Muscle of arm (tissue), 14 donors: ENCODE measurements at places on chromosomes 4 and X. TPM values are rescaled to one million over a fixed set of nuclear protein-coding genes. Genes with fewer than 3 reads are reported as not detected.

DNA sequence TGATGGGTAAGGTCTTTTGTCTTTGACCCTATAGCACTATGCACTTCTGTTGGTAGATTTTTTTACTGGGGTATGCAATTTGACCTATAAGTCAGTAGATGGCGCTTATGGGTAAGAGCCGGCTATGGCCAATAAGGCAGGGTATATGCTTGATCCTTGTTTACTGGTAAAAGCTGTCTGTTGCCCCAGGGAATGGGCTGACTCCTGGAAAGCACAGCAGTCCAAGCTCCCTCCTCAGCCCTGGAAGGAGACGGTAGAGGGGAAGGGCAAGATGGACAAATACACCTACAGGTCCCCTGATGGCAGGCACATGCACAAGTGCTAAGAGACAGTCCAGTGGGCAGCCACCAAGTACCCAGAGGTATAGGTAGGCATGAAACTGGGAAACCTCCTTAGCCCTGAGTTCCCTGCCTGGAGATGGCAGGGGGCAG, 63.7 kb downstream of the ADAMTS3 start:
- peak; percentile 21 for DNase-seq

GRCh38 chrX:7351926-7352325, 204.0 kb upstream of the PUDP start:
- no peak for DNase-seq

GRCh38 chrX:140917354-140918115, 84.9 kb upstream of the SPANXB1 start:
- DNase-seq: no peak

- DNase-seq: no peak
These were observed 10.4 kb downstream of the MTMR1 start for GRCh38 chrX:150703695-150703974.

DNA sequence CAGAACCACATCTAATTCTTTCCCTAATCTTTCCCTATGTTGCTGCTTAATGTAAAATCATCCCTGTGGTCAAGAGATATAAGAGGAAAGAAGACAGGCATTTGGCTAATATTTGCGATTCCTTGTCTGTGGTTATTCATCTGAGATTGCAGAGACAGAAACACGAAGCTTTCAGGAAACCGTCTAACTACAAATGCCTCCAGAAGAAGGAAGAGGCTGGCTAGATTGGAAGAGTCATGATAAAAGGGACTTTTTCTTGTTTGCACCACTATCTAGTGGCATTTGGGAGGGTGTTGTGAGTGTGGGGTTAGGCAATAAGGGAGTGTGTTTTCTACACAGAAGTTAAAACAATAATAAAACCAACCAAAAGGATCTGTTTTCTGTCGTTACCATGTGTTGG, 43.9 kb downstream of the TMEM154 start:
- DNase-seq: no peak

GRCh38 chr4:164937576-164938270, 39.7 kb downstream of the TRIM61 start:
- peak; percentile 85 for DNase-seq

GRCh38 chrX:14509325-14510057, 19.8 kb upstream of the GLRA2 start:
- no peak for DNase-seq

DNA sequence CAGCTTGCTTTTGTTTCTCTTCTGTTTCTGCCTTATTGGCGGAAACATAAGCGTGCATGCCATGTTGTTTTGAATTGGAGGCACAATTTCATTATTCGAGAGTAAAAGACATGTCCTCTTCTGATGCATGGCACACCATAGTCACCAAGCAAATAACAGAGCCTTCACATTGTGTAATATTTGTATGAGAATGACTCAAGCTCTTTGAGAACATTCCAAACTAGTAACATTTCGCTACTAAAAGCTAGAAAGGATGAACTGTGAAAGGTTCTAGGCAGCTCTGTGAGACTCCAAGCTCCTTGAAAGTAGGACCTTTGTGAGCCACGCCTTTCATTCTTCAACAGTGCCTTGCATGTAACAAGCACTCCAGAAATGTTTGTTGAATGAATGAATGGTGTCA, 9.2 kb upstream of the ANXA3 start:
- DNase-seq: no peak

GRCh38 chr4:10629394-10629793, 55.2 kb downstream of the CLNK start:
- no peak for DNase-seq

GRCh38 chr4:11397819-11398610, 30.7 kb downstream of the HS3ST1 start:
- DNase-seq: no peak

DNA sequence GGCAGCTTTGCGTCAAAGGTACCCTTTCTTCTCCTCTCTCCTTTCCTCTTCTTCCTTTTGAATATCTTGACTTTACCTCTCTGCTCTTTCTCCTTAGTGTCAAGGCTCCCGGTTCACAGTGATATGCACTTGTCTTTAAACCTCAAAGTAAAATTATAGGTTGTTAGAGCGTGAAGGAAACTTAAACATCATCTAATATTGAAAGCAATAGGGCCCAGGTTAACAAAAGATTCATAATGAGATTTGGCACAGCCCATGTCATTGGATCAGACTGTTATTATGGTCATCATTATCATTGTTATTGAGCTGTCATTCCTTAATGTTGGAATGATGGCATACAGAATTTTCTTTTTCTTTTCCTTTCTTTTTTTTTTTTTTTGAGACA, 32.5 kb downstream of the FTHL17 start:
- DNase-seq: no peak

- no peak for DNase-seq
These were observed 14.0 kb downstream of the DIPK2B start for GRCh38 chrX:45186643-45187026.

DNA sequence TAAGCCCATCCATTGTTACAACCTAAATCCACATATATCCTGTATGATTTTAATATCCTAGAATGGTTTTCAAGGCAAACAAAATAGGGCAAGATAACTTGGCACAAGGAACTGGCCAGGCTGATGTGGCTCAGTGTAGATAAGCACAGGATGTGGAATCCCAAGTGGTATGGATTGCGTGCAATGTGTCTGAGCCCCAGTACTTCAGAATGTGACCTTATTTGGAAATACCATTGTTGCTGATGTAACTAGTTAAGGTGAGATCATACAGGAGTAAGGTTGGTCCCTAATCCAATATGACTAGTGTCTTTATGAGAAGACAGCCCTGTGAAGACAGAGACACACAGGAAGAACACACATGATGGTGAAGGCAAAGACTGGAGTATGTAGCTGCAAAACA, 72.4 kb downstream of the IL21 start:
- no peak for DNase-seq

- DNase-seq: no peak
These were observed 18.7 kb downstream of the RNF4 start for GRCh38 chr4:2487632-2488031.

Gene MAOA
- 4.2 TPM for polyA plus RNA-seq

Gene GAGE12F
- polyA plus RNA-seq: not detected

Gene SLITRK4
- 8.5 TPM for polyA plus RNA-seq

Gene LINC00632
- 14.1 TPM for polyA plus RNA-seq

Gene PTPN13
- 3.6 TPM for polyA plus RNA-seq

Gene ERAS
- polyA plus RNA-seq: not detected

Gene HMGN5
- 6.6 TPM for polyA plus RNA-seq

Gene FOXP3
- polyA plus RNA-seq: 0.44 TPM

Gene PCYT1B
- 2.2 TPM for polyA plus RNA-seq

Gene FAM3A
- 26.3 TPM for polyA plus RNA-seq
